ENCODE measurements at places on chromosomes 16 and 17. TPM values are rescaled to one million over a fixed set of nuclear protein-coding genes. Genes with fewer than 3 reads are reported as not detected.

The CES1 gene
- 51.5 TPM for total RNA-seq

The CHST5 gene
- not detected for total RNA-seq

DNA sequence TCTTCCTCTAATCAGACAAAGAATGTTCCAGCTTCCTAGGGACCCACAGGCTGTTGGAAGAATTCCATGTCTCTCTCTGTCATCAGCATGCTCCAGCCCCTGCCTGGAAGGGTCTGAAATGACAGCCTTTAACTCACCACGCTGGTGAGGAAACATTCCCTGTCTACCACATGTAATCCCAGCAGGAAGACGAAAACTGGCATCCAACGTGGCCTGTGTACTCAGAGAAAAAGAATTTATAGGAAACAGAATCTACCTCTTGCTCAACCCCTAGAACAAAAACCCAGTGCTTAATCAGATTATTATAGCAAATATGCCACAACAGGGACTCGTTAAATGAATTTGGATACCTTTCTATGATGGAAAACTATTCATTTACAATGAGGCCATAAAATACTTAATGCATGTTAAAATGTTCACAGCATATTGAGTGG, 147.3 kb upstream of the FOXF1 start:
- peak; percentile 88 for DNase-seq

The DHRS7C gene
- not detected for total RNA-seq

The ITGB4 gene
- 28.5 TPM for total RNA-seq

GRCh38 chr17:73189417-73190099, 3.3 kb upstream of the COG1 start:
- no peak for DNase-seq

The FZD2 gene
- total RNA-seq = 2.5 TPM

DNA sequence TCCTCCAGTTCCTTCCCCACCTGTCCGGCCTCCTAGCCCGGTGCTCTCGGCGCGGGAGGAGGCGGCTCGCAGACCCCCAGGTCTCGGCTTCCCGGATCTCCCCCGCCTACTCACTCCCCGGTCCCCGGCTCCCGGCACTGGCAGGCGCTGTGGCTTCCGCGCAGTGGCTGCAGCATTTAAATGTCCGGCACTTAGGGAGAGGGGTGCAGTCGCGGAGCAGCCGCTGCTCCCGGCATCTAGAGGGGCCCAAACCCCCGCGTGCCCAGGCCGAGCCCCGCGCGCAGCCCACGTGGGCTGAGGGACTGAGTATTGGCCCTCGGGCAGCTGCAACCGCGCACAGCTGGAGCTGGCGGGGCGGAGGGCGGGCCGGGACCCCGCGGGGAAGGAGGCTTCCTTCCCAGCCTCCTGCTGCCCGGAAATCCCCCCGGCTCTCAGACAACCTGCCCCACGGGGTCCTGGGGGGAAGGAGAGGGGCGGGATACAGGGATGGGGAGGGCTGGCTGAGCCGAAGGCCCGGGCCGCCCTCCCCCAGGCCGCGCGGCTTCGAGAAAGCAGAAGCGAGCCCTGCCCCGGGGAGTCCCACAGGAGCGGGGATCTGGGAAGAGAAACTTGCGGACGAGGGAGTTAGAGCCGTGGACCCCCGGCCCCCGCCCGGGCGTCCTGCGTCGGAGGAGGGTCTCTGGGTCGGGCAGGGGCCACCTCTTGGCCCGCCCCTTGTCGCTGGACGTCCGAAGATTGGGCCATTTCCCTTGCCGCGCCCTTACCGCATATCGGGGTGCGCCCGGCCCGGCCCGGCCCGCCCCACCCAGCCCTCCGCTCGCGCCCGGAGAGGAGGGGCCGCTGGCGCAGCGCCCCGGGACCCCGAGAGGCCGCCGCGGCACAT, at the start of gene MMP25:
TSS of gene MMP25 (plus strand) at position 804 of the 883 bp plus-strand sequence. CDS start 357 bp downstream, outside the sequence.
- no peak for DNase-seq

The TP53TG3B gene
- not detected for total RNA-seq

DNA sequence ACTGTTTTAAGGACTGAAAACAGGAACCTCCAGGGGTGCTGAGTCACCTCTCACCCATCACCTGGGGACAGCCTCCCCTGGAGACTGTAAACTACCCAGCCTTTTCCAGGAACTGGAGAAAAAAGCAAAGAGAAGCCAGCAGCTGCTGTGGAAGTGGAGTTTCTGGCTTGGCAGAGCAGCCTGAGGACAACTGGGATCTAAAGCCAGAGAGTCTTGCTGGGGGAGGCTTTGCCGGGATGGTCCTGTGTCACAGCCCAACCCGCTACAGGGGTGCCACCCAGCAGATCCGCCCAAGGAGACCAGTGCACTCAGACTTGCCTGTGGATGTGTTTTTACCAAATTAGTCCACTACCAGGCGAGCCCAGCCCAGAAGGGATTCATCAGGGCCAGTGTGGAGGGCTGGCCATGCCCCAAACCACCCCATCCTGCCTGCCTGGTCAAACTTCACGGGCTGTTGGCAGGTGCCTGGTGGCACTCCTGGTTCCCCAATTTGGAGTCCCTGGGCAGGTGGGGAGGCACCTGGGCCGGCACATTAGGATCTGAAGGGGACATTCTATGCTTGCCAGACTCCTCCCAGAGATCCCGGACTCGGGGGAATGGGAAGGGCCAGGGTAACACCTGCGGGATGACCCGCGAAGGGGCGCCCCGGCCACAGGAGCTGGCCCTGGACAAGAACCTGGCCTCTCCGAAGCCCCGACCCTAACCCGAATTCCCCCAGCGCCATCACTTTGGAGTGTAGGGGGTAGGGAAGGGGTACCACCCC, 771 bp downstream of the MSRB1 start:
- peak; percentile 75 for DNase-seq

- no peak for DNase-seq
These were observed 136.8 kb upstream of the CES5A start for GRCh38 chr16:56011808-56012481.

All from sigmoid colon (tissue), 7 donors.